Activated CD4-positive, alpha-beta T cell treated with anti-CD3 and anti-CD28 coated beads for 4 hours (primary cell): ENCODE measurements at places on chromosomes 1 and 21.

DNA sequence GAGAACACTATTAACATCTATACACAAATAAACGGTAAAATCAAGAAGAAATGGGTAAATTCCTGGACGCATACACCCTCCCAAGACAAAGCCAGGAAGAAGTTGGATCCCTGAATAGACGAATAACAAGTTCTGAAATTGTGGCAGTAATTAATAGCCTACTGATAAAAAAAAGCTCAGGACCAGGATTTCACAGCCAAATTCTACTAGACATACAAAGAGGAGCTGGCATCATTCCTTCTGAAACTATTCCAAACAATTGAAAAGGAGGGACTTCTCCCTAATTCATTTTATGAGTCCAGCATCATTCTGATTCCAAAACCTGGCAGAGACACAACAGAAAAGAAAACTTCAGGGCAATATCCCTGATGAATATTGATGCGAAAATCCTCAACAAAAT lies 70.7 kb upstream of the FMO3 start:
- no peak for DNase-seq

GRCh38 chr1:221522529-221522940 lies 219.4 kb downstream of the DUSP10 start:
- no peak for DNase-seq

GRCh38 chr21:34305605-34306604 lies 57.9 kb upstream of the KCNE2 start:
- DNase-seq = no peak

DNA sequence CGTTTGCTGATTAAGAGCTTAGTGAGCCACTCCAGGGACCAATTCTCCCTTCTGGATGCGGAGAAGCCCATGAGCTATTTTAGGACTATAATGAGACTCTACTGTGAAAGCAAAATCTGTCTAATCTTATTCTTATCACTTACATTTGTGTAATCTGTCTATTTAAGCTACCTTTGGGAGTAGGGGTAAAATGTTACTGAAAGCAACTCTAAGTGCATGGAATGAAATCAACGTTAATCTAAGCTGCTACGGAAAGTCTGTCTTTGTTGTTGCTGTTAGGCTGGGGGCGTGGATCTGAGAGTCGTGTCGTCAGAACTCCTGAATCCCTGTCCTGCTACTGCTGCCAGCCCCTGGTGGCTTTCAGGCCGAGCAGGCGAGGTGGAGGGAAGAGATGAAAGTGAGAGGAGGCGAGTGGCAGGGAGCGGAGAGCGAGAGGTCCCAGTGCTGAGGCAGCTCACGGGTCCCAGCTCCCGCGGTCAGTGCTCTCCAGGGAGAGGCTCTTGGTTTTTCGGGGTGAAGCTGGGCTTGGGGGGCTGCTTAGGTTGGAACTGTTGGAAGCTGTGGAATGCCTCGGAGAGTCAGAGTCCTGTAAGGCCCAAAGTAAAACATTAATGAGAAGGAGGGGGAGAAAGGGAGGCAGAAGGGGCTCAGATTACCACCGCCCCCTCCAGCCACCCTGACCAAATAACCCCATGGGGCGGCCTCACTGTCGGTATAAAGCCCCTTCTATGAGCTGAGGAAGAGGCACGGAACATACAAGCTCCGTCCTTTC lies 53.9 kb downstream of the COQ8A start:
- DNase-seq = no peak

DNA sequence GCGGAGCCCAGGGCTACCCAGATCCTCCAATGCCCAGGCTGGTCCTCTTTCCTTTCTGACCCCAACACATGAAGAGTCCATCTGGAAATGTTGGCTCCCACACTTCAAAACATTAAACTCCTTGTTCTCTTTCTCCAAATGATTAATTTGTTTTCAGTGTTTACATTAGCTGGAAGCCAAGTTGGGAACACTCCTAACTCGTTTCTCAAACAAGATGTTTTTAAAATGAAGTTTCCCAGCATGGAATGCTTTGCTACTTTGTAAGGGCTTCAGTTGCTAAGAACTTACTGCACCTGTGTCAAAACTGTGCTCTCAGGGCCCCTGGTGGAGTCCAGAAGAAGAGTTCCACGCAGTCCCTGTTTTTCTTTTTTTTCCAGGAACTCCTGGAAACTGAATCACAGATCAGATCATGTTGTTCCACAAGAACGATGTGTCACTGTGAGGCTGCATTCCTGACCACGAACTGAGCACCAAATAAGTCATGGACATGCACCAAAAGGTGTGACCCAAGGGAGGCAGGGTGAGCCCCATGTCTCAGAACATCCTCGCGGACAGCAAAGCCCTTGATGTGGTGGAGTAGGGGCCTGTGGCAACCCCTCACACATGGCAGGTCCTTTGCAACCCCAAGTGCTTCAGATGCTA lies 257.3 kb downstream of the KCNJ6 start:
- no peak for DNase-seq

- no peak for DNase-seq
Observed at GRCh38 chr21:28827422-28827821, 165.3 kb downstream of the LTN1 start.

- DNase-seq = no peak
Observed at GRCh38 chr1:55444667-55445066, 229.5 kb upstream of the USP24 start.

DNA sequence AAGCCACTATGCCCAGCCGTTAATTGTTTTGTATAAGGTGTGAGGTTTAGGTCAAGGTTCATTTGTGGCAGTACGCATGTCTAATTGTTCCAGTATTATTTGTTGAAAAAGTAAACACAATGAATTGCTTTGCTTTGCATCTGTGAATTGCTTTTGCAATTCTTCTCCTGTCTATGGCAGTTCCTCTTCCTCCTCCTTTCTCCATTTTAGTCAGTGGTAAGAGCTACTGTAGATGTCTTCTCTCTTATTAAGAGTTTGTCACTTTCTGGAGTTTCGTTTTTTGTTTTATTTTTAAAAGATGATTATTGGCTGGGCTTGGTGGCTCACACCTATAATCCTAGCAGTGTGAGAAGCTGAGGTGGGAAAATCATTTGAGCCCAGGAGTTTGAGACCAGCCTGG lies 29.2 kb downstream of the C1orf185 start:
- no peak for DNase-seq
